Stimulated activated CD4-positive, alpha-beta T cell treated with anti-CD3 and anti-CD28 coated beads, Interleukin-4, amount 100 ng/mL, for 24 hours (primary cell): ENCODE measurements at places on chromosomes 3 and 15.

GRCh38 chr15:85589851-85590250 lies 204.9 kb downstream of the KLHL25 start:
- no peak for DNase-seq

DNA sequence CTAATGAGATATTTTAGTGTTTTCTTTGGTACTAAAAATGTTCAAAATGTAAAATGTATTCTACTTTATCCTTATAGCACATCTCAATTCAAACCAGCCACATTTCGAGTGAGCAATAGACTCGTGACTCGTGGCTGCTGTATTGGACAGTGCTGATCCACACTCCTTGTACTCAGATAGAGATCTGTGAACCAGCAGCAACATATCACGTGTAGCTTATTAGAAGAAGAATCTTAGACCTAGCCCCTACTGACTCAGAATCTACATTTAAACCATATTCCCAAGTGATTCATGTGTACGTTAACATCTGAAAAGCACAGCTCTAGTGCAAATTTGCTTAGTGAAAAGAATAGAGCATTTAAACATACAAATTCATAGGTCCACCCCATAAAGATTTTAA lies 130.9 kb downstream of the IL1RAP start:
- no peak for DNase-seq

DNA sequence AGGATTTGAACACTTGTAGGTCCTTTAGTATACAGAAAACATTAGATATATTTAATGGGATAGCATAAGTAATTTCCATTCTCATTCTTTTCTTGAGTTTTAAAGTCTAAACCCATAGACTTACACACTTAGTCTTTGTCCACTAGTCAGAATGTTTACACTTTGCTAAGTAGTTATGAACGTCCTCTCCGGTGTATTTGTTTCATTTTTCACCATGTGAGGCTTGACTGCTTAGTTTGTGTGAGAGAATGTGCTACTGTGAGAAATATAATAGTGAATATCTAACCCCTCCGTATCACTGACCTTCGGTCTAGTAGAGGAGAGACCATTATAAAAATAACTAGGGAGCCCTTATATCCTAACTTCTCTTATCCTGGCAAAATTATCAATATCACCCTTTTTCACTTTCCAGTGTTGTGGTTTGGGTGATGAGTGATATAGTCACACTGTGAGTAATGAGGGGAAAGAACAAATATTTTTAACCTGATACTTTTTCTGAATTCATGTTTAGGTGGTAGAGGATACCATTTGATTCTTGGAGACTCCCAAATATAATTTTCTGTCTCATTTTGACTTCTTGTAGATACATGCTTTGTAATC lies 122.4 kb downstream of the UBE2E2 start:
- DNase-seq: no peak

DNA sequence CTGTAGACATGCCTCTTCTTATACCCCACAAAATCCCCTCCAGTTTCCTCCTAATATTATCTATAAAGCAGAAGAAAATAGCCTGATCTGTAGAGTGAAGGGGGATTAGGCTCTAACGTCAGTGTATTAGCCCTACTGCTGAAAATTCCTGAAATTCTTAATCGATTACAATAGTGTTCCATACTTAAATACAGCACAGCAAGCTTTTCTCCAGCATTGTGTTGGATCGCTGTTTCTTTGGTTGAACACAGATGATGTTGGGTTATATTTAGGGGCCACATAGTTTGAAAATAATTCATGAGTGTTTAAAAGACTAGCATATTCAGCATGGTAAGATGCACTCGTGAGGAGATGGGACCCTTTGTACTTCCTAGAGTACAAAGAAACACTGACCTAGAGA lies 52.5 kb downstream of the PIAS1 start:
- no peak for DNase-seq

GRCh38 chr3:43794776-43795175 lies 104.0 kb downstream of the ABHD5 start:
- DNase-seq: no peak

DNA sequence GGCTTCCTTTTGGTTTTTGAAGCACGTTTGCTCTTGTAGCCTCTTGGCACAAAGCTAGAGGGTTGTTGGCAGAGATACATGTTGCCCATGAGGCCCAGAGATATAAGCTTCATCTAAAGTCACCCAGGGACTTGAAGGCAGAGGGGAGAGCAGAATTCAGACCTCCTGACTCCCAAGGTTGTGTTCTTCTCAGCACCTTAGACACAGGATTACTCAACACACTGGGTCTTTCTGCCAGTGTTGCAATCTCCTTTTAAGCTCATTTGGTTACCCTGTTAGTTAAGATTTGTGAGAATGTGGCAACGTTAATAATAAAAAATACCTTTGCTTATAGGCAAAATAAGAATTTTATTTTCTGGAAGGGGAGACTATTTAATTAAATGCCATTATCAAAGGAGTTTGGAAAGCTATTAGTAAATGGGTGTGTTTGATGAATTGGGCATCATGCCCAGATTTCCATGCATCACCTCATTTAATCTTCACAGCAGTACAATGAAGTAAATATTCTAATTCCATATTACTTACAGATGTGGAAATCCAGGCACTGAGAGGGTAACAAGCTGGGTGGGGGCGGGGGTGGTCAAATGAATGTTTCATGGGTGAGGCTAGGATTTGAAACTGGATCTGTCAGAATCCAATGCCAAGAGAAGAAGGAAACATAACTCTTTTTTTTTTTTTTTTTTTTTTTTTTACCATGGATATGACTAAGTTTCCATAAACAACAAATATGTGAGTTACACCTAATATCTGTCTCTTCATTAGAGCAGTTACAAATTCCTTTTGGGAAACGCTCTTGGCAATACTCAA lies 183.3 kb downstream of the NR1D2 start:
- no peak for DNase-seq

DNA sequence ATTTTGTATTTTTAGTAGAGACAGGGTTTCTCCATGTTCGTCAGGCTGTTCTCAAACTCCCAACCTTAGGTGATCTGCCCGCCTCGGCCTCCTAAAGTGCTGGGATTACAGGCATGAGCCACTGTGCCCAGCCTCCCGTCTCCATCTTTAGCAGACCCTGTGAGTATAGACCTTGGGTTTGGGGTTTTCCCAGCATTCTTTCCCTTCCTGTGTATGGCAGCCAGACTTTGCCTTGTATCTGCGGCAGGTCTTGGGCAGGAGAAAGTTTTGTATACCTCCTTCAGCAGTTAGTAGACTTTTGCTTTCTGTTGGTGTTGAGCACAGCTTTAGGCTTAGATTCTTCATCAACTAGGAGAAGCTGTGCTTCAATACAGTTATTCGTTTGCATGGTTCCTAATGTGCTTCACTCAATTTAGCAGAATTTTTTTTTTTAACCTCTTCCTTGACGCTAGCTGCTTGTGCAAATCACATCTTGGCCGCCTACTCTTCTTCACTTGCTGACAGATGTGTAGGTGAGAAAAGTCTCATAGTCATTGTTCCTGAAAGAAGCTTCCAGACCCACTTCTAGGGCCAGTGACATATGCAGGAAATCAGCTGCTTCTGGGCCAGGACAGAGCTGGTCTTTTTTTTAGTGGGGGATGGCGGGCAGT lies 38.4 kb downstream of the MAP2K1 start:
- DNase-seq: no peak

DNA sequence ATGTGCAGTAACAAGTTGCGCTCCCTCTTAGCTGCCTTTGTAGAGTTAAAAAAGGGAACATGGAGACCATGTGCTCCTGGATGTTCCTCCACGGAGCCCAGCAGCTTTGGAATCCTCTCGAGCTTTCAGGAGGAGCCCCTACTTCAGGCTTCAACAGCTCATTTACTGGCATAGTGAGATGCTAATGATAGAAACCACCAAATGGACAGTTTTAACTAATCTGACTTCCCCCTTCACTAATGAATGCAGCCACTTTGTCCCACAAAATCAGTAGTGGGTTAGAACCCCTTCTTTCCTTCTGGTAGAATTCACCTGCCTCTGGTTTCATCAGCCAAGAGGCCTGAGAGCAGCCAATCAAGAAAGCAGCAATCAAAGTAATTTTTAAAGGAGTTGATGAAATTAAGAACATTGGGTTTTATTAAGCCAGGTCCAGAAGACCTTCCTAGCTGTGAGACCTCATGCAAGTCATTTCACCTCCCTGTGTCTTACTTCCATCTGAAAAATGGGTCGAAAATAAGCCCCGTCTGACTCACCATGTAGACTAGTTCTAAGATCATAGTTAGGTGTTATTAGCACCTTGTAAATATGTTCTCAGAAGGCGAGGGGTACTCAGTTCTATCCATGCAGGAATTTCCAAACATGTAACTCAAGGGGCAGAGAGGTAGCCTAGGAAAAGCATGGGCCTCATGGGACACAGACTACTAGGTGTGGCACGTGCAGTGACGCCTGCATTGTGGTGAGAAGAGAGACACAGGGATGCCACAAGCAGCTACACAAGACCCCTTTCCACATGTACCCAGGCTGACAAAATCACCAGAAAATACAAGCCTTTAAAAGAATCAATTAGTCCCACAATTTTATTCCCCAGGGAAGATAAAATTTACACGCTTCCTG lies 179.7 kb upstream of the LPP start:
- DNase-seq: peak; percentile 27

DNA sequence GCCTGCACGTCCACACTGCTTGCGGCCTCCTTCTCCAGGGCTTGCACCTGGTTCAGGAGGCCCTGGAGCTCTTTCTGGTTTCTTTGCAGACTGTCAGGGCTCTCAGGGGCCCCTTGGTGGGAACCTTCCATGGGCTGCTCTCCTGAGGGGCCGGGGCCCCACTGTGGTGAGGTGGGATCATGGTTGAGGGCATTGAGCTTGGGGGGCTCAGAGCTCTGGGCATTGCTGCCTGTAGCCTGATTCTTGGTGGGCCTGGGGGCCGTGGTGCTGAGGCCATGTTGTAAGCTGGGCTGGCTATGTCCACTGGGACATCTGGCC lies 7.5 kb downstream of the XIRP1 start:
- DNase-seq: no peak

- DNase-seq: no peak
Observed at GRCh38 chr3:42149975-42150374, 58.8 kb downstream of the TRAK1 start.

- DNase-seq: no peak
Observed at GRCh38 chr3:99714146-99714545, 75.8 kb downstream of the COL8A1 start.

DNA sequence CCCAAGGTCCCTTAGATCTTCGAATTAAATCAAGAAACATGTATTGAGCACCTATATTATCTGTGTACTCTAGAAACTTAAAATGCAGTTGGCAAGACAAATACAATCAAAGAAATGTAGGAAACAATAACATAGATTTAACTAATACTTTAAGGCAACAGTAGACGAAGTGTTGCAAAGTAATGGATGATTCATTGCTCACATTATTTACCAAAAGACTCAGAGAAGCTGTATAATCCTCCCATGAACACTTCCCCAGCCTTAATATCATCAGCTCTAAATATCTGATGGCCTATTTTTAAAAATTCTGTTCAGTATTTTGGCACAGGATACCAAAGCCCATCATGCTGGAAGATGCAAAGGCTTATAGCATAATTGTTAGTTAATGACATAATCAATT lies 272.1 kb upstream of the TTC14 start:
- DNase-seq: no peak

DNA sequence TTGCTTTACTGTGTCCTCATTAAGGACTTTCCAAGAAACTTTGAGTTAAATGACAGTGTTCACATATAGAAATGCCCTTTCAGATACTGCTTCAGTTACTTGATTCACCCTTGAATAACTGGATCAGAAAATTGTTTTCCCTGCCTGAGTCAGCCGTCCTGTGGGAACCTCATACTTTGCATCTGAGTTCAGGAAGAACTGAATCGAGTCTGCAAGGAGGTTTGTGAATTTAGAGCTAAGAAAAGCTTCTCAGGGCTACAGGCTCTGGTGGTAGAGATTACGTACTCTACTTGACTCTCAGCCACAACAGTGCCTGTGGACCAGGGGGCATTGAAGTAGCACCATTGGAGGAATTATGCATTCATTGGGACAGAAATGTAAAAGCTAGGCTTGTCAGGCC lies 252.4 kb upstream of the C2CD4B start:
- no peak for DNase-seq

- no peak for DNase-seq
Observed at GRCh38 chr3:13497386-13497785, 17.3 kb downstream of the HDAC11 start.

DNA sequence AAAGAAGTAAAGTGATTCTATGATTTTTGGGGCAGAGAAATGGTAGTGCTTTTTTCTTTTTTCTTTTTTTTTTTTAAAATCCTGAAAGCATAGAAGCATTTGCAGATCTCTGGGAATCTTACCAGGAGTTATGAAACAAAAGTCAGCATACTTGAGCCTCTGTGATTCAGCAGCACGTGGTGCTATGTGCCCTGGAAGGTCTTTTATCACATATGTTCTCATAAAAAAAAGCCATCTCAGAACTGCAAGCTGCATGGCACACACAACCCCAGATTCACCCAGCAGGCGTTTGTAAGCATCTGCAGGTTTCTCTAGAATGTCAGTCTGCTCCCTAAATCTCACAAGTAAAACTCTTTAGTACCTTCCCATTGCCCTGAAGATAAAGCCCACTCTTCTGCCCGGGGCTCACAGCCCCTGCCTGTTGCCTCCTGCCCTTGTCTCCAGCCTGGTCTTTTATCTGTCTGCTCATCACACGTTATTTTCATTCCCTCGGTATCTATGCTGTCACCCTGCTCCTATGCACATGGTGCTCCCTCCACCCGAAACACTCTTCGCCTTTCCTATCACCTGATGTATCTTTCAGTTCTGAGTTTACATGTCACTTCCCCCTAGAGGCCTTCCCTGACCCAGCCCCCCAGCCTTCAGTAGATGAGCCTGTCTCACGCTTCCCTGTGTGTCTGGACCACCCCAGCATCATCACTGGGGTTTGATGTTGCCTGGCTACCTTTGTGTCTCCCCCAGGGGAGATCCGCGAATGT lies 72.4 kb downstream of the CHDH start:
- no peak for DNase-seq

- no peak for DNase-seq
Observed at GRCh38 chr3:14740983-14741382, 66.0 kb downstream of the C3orf20 start.

DNA sequence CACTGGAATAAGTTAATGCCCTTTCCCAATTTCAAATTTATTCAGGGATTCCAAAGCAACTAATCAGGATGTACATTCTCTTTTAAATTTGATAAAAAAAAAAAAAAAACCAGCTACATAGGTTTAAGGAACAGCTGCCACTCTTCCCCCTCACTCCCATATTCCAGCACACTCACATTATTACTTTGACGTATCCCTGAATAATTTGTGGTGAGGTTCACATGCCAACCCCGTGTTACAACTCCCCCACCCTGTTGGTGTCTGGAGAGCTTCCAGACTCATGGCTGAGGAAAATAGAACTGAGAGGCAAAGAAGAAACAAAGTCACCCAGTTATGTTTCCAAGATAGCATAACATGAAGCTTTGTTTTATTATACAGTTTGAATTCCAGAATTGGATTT lies 300.5 kb upstream of the MME start:
- no peak for DNase-seq

- DNase-seq: no peak
Observed at GRCh38 chr15:92606126-92606835, 49.3 kb downstream of the FAM174B start.

- DNase-seq: no peak
Observed at GRCh38 chr3:129602730-129603560, 3.5 kb downstream of the PLXND1 start.
